ENCODE measurements at places on chromosomes 7 and 10.

GRCh38 chr10:24701447-24701846 lies 22.2 kb downstream of the ARHGAP21 start:
- DNase-seq = no peak

DNA sequence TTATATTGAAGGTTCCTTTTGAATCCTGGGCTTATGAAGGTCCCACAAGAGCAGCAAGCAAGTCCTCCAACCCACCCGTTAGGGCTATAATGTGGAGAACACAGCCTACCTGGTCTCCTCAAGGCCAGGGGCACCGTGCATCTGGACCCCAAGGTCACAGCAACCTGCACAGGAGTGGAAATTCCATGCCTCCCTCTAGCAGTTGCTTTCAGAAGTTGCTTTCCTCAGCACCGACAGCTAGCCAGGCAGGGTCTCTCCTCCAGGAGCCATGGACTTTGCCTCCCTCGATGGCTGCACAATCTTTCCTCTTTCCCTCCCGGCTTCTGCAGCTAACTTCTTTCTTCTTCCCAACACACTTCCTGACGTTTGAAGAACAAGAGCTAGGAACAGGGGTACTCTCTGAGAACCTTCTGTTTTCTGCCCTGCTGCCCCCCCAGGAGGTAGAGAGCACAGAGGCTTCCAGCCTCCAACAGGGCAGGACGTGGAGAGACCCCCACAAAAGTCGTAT lies 149.8 kb downstream of the PTPN20 start:
- no peak for DNase-seq

DNA sequence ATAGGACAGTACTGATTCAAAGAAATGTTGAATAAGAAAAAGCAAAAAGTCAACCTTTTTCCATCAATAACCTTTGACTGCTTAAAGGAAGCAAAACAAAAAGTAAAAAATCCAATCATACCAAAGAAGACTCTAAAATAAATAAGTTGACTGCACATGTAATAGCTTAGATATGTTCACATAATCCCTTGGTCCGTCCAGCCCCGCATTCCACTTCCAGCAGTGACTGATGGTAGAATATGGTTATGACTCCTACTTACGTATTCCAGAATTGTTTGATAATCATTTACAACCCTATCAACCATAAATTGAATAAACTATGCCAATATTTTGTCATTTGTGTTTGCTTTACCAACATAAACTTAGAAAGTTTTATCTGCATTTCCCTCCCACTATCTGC lies 77.9 kb downstream of the CTNNA3 start:
- DNase-seq = no peak

DNA sequence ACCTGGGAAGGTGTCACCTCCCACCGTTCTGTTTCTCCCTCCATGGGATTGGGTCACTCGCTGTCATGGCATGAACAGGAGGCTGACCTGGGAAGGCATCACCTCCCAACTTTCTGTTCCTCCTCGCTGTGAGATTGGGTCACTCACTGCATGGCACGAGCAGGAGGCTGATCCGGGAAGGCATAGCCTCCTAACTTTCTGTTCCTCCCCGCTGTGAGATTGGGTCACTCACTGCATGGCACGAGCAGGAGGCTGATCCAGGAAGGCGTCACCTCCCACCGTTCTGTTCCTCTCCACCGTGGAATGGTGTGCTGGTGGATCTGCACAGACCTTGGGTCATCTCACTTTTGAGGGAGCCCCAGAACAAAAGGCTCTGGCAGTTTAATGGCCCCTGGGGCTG lies 239.2 kb upstream of the PRKCQ start:
- no peak for DNase-seq

GRCh38 chr10:66819691-66820090 lies 106.1 kb upstream of the LRRTM3 start:
- no peak for DNase-seq

DNA sequence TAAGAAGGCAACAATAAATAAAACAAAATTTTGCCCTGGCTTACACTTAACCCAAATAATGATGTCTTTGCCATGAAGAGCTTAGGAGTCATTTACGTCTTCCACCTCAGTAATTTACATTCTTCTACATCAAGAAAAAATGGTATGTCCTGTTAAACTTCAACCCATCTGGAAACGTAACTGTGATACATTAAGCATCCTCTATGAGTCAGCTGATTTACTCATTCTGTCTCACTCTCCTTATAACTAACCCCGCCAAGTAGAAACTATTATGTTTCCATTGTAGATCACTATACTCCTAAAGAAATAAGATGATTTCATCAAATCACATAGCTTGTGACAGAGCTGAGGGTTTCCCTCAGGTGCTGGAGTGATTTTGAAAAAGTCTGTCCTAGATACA lies 330.7 kb downstream of the CDC14C start:
- no peak for DNase-seq

DNA sequence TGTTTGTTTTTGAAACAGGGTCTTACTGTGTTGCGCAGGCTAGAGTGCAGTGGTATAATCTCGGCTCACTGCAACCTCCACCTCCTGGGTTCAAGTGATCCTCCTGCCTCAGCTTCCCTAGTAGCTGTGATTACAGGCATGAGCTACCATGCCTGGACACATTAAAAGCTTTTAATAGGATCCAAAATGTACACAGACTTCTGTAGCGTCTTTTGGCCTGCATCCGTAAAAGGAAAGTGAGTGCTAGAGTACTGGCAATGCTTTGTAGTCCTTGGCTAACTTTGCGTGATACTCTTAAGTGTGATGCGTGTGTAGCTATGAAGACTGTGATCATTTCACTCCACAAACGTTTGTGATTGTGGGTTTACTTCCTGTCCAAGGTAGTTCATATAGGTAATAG lies 13.3 kb downstream of the ZRANB1 start:
- no peak for DNase-seq

DNA sequence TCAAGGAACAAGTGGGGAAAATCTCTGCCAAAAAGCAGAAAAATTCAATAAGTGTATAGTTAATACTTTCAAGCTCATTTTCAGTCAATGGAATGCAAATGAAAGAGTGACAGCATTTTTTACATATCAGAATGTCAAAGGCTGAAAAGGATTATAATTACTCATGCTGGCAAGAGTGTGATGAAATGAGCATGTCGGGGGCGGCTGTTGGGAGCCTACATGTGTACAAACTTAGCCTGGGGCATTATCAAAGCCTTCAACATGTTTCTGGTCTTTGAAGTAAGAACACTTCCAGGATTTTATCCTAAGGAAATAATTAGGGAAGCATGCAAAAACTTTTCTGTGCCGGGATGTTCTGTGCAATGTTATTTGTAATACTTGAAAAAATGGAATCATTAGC lies 221.7 kb upstream of the LYZL1 start:
- DNase-seq = no peak

- DNase-seq = no peak
Measured at GRCh38 chr7:153383781-153384180, 624.2 kb downstream of the ACTR3B start.

GRCh38 chr10:102422545-102423129 lies 2.0 kb downstream of the FBXL15 start:
- DNase-seq = peak; percentile 19

DNA sequence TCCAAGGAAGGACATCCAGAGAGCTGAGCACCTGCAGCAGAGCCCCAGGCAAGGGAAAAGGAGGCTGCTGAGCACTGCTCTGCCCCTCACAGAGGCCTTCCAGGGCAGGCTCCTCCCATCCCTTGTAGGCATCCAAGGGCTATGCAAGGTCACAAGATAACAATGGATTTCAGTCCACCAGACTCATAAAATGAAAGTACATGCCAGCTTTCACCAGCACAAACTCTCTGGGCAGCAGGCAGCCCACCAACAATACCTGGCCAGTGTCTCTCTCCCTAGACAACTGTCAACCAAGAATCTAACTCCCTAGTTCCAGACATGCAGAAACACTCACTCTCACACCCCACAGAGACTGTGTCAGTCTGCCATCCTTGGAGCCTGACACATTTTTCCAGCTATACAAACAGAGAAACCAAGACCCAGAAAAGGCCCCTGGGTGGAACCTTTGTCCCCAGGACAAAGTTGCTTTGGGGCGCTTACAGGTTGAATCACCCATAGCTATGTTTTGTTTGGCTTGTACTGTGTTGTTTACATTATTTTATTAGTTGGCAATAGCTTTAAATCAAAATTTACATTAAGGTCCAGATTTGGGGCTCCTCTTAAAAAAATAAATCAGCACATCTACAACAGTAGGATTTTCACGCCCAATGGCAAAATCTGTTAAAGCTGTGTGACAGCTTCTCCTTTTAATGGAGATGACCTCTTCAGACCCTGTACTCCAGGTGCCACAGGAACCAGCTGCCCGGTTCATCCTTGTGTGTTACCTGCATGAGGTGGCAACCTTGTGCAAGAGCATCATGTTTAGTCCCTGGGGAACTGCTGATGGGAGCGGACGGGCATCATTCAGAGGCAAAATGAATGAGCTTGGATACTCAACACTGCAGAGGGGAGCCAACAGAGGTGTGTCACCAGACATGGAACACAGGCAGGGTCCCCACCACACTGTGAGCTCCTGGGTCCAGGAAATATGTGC lies 5.2 kb downstream of the GRID1 start:
- no peak for DNase-seq

- DNase-seq = peak; percentile 27
Measured at GRCh38 chr10:49398000-49398861, 2.3 kb upstream of the DRGX start.

- DNase-seq = no peak
Measured at GRCh38 chr7:54336800-54337199, 205.4 kb upstream of the VSTM2A start.

GRCh38 chr7:13188236-13188805 lies 500.9 kb downstream of the ARL4A start:
- no peak for DNase-seq

- DNase-seq = no peak
Measured at GRCh38 chr7:16299853-16300252, 121.5 kb downstream of the CRPPA start.

- DNase-seq = no peak
Measured at GRCh38 chr7:8389593-8390261, 43.7 kb upstream of the NXPH1 start.

GRCh38 chr10:15369256-15370211 lies 1.6 kb downstream of the FAM171A1 start:
- DNase-seq = no peak

DNA sequence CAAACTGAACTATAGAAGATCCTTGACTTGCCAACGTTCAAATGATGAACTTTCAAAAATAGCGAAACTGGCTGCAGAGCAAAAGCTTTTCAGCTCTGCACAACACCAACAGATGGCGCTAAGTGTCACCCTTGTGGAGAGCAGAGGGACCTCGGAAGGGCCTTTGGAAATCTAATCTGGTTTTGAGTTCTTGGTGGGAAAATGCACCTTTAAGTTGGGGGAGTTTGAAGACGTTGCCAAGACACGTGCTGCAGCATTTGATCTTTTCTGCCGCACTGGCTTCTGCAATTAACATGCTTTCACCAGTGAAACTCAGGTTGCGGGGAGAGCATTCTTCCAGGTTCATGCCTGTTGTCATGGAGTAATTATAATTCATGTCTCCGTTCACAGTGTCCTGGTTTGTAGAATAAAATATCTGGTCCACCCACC lies 26.3 kb upstream of the WDR11 start:
- DNase-seq = no peak

DNA sequence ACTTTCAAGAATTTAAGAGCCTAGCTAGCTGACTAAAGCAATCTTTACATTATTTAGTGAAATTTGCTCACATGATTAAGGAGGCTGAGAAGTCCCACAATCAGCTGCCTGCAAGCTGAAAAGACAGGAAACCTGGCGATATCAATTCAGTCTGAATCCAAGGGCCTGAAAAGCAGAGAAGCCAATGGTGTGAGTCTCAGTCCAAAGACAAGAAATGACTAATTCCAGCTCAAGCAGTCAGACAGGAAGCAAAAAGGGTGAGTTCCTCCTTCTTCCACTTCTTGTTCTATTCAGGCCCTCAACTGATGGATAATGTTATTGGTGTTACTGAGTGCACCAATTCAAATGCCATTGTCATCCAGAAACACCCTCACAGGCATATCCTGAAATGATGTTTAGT lies 1231.6 kb upstream of the CELF2 start:
- no peak for DNase-seq

- DNase-seq = no peak
Measured at GRCh38 chr7:34107276-34107675, 201.9 kb downstream of the BMPER start.

DNA sequence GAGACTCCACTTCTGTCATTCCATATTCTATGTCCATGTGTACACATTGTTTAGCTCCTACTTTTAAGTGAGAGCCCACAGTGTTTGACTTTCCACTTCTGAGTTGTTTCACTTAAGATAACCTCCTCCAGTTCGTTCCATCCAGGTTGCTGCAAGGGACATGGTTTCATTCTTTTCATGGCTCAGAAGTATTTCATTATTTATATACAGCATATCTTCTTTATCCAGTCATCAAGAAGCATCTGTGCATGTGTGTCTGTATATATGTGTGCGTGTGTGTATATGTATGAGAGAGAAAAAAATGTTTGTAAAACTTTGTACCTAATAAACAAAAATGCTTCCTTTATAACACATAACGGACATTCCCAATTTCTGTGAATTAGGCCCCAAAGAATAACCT lies 6.2 kb downstream of the SEC61A2 start:
- DNase-seq = no peak

DNA sequence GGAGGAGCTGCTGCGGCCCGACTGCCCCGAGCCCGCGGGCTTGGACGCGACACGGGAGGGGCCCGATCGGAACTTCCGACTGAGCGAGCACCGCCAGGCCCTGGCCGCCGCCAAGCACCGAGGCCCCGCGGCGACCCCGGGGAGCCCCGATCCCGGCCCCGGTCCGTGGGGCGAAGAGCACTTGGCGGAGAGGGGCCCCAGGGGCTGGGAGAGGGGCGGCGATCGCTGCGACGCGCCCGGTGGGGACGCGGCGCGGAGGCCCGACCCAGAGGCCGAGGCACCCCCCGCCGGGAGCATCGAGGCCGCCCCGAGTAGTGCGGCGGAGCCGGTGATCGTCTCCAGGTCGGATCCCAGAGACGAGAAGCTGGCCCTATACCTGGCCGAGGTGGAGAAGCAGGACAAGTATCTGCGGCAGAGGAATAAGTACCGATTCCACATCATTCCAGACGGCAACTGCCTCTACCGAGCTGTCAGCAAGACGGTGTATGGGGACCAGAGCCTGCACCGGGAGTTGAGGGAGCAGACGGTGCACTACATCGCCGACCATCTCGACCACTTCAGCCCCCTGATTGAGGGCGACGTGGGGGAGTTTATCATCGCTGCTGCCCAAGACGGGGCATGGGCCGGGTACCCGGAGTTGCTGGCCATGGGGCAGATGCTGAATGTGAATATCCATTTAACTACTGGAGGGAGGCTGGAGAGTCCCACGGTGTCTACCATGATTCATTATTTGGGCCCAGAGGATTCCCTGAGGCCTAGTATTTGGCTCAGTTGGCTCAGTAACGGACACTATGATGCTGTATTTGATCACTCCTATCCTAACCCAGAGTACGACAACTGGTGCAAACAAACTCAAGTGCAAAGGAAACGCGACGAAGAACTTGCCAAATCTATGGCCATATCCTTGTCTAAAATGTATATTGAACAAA lies 1.4 kb downstream of the OTUD1 start:
- DNase-seq = peak; percentile 20

GRCh38 chr7:144038887-144039286 lies 9.9 kb upstream of the OR2A5 start:
- no peak for DNase-seq

- no peak for DNase-seq
Measured at GRCh38 chr7:4739528-4739992, 35.9 kb upstream of the AP5Z1 start.
